Stimulated activated effector memory CD8-positive, alpha-beta T cell treated with anti-CD3 and anti-CD28 coated beads, Interleukin-12 subunit alpha, Interleukin-12 subunit beta, amount 100 ng/mL, for 72 hours (primary cell): ENCODE measurements at places on chromosomes 7 and 10.

DNA sequence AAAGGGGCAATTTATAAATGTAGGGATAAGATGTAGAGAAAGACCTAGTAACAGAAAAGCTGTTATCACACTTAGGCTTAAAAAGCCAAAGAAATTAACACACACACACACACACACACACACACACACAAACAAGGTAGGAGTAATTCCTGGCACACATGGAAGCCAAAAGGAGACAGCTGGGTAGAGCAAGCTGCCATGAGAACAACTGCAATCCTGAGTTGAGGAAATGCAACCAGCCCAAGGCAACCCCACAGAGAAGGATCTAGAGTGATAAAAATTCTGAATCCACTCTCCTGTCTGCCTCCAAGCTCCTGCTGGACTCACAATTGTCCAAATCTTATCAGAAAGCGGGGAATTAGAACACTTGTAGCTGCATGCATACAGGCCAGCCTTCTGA is 229.1 kb upstream of the DGKB start:
- DNase-seq = no peak

DNA sequence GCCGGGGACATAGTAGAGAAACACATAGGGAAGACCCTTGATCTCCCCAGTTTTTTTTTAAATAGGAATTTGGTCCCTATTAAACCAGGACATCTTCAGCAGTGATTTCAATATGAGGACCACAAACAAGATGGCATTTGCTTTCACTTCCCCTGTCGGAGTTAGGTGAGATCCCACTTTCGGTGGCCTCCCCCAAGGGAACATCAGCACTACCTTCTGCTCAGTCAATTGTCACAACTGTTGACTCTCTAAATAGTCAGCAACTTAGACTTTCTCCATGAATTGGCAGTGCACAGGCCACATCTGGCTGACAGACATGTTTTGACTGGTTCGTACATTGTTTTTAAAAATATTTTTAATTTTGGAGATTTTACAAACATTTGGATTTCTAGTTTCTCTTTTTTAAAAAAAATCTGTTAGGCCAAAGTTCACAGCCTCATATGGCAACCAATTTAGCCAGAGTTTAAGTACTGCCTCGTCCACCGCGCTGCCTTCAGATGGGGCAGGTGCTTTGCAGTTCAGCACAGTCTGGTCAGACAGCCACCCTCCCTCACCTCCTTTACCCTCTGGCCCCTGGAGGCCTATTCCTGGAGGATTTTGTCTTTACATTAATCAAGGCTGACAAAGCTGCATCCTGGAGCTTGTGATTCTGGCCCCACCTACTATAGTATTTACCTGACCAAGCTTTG is 139.2 kb upstream of the PRR15 start:
- no peak for DNase-seq

- DNase-seq = no peak
Observed at GRCh38 chr10:121678631-121679174, 80.5 kb upstream of the FGFR2 start.

DNA sequence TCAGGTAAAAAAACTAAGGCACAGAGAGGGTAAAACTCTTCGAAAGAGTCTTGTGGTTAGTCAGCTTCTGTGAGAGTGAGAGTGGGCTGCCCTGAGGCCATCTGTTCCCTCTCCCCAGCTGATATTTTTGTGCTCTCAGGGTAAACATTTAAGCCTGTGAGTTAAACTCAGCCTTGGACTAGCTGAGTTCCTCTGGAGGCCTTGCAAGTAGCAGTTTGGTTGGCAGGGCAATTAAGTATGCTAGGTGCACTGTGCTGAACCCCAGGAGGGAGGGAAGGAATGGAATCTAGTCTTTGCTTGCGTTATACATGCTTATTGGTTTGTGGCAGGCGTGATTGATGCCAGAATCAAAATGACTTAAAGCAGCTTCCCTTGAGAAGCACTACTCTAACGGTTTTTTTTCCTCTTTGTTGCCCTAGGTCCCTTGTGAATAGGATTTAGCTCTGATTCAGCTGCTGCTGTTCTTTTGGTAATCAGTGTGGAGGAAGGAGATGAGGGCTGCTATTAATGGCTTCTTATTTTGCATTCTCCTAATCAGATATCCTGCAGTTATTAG is 140.2 kb downstream of the AUTS2 start:
- DNase-seq = no peak

GRCh38 chr7:83643012-83643411 is 5.9 kb downstream of the SEMA3E start:
- DNase-seq = no peak

- no peak for DNase-seq
Observed at GRCh38 chr10:51124852-51125251, 50.6 kb downstream of the PRKG1 start.

DNA sequence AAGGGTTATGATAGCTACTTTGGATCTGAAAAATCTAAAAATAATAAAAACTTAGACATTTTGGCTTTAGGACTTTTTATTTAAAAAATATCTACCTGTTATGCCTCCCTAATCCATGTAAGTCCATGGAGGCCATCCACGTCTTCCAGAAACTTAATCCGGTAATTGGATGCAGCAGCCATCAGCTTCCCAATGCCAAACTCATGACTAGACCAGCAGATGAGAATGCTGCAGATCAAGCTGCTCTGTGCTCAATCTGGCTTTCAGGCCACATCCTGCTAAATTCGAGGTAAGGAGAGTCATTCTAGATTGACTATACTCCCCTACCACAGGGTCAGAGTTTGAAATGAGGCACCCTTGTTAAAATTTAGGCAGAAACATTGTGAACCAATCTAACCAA is 168.5 kb upstream of the TCERG1L start:
- DNase-seq = no peak

GRCh38 chr10:61342858-61343572 is 110.2 kb downstream of the TMEM26 start:
- DNase-seq = no peak

DNA sequence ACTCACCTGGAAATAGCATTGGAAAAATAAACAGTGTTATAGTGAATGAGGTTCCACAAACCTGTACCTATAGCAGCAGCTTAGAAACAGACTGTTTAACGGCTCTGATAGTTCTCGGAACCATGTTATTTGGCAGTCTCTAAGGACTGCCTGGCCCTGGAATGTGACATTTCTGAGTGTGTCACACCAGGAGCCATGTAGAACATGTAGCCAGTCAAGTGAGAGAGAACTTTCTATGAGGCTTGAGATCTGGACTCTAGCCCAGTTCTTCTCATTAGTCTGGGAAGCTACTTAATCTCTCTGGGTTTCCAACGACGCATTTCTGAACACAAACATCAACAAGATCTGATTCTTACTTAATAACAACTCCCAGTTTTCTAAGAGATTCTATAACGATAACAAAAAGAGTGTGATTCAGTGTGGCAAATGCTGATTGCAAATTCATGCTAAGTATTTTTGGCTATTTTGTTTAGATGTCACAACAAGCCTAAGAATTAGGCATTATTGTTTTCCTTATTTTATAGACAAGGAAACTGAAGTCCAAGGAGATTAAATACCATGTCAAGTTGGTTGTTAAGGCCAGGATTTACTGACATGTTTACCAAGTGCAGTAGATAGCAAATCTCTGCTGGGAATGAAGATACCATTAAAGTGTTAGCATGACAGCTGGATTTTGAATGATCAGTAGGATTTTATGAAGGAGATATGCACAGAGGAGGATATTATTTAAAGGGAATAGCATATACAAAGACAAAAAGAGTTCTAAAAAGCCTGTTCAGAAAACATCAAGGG is 47.2 kb downstream of the APBB1IP start:
- no peak for DNase-seq

DNA sequence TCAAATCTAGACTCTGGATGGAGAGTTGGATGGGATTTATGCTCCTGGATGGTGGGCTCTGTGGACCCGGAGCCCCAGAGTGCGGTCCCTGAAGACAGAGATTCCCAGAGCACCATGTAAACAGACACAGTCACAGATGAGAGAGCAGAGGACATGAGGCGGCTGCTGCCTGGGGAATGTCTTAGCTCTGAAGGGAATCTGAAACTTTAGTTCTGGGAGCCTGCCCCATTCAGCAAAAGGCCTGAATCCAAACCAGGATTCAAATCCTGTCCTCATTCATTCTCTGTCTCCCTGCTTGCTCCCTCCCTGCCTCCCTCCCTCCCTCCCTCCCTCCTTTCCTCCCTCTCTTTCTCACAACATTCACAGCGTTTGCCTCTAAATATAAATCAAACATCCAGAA is 49.5 kb upstream of the CALD1 start:
- DNase-seq = no peak

DNA sequence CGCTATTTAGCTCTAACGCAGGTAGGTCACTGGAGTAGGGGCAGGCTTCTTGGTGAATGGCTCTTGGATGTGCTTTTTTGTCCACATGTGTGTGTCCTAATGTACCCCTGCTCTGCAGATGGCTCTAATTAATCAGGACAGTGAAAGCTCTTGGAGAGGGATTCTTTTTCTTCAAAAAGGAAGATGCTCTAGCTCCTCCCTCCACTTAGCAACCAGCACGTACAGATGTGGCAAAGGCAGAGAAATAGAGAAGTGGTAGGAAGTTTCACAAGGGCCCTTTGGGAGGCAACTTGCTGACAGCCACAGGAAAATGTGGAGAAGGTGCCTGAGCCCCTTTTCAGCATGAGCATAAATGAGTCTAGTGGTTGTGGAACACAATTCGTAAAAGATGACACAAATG is 221.7 kb downstream of the PLXNA4 start:
- DNase-seq = no peak

- no peak for DNase-seq
Observed at GRCh38 chr7:27140126-27140857, 3.2 kb downstream of the HOXA5 start.

DNA sequence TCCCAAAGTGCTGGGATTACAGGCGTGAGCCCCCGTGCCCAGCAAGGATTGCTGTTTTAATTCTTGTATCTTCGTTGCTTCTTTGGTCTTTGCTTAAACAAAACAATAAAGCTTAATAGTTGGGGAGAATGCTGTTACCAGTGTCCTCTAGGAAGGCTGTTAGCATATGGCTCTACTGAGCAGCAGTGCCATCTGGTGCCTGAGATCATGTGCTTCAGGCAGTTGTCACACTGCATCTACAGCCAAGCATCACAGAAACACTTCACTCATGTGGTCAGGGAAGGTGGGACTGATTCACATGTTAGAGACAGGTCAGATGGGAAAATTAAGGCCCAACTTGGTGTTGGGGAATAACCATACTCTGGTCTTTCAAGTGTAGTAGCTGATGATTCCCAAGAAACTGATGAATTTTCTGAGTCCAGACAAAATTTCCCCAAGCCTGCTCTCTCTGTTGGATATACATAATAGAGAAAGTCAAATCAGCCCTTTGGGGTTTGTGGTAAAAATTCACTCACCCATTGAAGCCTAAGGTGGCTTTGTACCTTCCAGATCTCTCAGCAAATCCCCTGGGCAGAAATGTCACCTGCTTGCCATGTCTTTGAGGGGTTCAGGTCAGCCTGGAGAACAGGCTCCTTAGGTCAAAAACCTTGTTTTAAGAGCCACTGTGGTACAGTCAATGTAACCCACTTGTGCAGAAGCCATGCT is 28.4 kb downstream of the UBE2D4 start:
- no peak for DNase-seq

DNA sequence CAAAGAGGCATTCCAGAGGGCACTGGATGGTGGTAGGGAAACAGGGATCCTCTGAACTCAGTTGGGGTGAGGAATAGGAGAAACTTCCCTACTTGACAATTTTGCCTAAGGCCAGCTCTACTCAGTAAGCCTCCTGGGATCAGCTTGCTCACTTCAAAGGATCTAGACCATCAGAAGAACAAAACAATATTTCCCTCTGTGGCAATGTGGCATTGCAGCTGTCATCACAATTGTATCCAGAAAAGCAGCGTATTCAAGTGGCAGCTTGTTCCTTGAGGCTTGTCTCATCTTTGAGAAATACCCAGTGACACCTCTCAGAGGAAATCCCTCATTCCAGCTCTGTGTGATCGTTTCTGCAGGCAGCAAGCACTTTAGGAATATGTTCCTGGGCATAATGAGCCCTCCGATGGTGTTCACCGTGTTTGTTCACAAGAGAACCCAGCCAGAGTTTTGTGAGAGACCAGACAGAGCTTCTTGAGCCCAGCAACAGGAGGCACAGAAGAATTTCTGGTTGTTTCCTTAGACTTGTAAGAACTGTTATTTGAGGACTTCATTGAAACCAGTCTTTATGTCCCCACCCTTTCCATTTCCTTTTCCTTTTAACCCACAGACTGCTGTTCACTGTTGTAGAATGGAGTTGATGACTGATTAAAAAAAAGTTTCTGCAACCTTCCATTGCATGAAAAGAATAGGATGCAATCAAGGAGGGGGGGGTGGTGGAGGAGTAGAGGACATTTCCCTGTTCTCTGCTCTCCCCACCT is 747.3 kb downstream of the LRMDA start:
- DNase-seq = no peak

DNA sequence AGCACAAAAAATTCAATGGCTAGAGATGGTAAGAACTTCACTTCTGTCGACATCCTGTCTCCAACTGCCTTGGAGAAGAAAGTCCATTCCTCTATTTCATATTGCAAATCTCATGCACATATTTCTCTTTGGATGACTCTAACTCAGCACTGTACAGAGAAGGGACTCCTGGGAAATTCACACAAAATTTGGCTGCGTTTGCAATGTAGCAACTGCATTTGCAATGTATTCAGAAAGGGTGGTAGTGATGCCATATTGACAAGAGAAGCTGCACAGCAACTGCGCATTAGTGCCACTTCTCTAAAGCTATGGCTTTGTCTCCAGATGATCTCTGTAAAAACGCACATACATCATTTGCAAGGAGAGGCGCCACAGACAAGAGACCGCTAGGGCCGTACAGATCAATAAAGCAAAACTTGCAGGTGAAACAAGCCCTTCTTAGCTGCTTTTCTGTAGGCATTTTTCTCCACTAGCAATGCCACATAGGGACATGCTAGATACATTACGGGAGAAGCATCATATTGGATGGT is 389.5 kb downstream of the TCERG1L start:
- no peak for DNase-seq

DNA sequence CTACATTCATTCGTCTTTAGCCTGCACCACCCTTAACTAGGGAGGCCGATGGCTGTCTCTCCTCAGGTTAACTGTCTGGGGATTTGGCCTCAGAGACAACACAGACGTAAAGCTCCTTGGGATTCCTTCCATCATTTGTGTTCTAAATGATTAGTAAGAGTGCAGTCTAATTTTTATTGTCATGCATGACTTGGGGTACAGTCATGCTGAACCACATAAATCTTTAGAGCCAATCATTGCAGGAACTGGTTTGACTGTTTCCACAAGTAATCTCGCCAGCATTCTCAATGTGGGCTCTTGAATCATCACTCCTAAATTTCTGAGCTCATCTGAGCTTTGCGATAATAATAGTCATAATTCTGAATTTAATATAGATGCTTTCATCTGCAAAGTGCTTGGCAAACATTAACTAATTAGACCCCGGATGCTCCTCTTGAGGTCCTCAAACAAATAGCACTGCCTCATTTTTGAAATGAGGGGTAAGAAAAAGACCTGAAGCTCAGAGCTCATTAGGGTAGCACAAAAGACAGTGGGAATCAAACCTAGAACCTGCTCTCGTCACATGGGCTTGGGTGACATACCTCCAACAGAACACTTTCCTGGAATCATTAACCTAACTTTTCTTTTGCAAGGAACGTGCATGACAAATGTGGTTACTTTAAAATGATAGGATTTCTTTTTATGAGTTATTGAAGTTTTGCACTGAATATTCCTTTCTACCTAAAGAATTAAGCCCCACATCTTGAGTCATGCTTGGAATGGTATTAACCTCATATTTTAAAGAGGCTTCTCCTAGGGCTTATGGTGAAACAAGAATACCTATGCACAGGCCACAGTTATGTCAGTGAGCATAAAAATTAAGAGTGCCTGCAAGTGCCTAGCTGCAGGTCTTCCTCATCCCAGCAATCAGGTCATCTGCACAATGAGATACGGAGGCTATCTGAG is 118.9 kb upstream of the NRP1 start:
- DNase-seq = no peak
